Aorta (tissue), 5 donors: ENCODE measurements at places on chromosomes 12 and 14.

- DNase-seq = no peak
Measured at GRCh38 chr14:61434311-61434710, 112.9 kb downstream of the PRKCH start.

DNA sequence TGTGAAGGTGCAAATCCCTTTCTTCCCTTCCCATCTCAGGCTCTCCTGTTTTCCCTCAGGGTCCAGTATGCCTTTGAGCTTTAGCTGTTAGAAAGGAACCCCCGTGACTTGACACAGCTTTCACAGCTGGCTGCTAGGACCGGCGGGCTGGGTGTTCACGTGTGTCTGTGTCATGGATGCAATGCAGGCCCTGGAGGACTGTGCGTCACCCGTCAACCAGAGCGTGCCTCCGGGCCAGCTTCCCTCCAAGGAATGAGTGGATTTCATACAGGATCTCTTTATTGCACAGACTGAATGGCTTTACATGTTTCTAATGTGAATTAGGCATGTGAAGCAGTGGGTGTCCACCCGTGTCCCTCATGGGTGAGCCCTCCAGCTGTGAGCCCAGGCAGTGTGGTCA lies 77.4 kb downstream of the AACS start:
- DNase-seq = no peak

DNA sequence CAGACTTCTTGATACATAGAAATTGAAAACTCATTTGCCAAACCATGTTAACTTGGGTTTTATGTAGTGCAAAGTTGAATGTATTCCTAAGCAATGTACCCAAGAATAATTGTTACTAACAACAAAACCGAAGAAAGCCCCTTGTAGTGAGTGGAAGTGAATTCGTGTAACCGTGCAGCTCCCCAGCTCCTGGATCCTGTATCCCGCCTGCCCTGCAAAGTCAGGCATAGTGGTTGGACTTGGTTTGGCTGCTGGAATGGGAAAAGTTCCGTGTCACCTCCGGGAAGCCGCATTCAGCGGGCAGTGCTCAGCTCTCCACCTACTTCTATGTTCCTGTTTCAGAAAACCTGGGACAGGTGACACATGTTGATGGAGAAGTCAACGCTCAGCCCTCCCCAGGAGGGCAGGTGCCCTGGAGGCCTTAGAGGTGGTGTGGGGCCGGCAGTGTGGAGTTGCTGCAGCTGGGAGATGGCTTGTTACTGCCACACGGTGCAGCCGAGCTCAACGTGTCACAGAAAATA lies 29.2 kb upstream of the C14orf180 start:
- DNase-seq = no peak

DNA sequence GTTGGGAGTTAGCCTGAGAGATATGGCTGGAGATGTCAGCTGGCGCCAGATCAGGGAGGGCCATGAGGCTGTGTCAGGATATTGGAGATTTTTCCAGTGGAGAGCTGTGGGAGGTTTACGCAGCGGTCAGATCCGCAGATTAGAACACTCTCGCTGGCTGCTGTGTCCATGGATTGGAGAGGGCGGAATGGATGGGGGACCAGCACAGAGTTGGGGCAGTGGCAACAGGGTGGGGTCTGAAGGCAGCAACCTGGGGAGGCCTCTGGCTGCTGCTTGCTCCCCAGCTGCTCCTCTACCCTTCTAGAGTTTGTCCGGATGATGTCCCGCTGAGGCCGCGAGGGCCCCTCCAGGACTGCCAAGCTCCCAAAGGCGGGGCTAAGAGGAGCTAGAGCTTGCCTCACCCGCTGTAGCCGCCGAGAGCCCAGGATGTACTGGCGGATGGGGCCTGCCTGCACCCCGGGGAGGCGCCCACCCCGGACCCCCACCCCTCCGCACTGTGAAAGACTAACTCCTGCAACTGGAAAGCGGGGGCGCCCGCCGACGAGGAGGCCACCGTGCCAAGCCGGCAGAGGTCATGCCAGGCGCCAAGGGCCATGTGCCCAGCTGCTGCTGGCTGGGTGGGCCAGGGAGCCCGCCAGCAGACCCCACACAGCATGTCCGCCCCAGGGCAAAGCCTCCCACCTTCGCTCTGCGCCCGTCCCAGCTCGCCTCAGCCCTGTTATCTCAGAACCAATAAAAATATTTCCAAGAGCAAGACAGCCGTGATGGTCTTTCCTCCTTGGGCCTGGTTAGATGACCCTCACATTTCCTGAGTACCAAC lies 20.2 kb upstream of the MLEC start:
- no peak for DNase-seq

DNA sequence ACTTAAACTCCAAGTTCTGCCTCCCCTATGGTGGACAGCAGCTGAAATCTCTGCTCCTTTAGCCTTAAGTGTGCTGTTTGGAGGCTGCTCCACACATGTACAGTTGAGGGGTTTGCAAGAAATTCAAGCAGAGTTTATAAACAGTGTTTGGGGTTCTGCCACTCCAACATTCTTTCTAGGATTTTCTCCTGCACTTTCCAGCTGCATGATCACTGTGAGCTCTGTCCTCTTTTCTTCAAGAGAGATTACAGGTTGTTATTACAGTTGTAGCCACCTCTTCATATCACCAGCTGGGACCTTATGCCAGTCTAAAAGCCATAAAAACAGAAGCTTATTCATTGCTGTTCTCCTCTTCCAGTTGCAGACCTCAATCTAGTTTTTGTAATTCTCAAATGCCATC lies 8.4 kb downstream of the ZBTB25 start:
- DNase-seq = no peak

- DNase-seq = no peak
Measured at GRCh38 chr14:69004731-69005431, 25.8 kb upstream of the ACTN1 start.

GRCh38 chr12:17132336-17132735 lies 526.4 kb upstream of the LMO3 start:
- no peak for DNase-seq

DNA sequence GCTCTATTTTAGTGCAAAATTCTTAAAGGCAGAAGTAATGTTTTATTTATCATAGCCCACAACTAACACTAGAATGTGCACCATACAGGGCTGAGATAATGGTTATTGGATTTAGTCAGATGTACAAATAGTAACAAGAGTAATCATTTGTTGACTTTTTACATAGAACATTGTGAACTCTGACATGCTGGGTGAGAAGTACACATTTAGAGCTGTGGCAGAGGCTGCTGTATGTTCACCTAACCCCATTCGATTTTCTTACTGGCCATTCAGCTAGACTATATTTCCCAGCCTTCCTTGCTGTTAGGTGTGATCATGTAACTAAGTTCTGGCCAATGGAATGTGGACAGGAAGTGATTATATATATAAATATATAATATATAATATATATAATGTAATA lies 89.1 kb downstream of the DRAM1 start:
- DNase-seq = no peak

DNA sequence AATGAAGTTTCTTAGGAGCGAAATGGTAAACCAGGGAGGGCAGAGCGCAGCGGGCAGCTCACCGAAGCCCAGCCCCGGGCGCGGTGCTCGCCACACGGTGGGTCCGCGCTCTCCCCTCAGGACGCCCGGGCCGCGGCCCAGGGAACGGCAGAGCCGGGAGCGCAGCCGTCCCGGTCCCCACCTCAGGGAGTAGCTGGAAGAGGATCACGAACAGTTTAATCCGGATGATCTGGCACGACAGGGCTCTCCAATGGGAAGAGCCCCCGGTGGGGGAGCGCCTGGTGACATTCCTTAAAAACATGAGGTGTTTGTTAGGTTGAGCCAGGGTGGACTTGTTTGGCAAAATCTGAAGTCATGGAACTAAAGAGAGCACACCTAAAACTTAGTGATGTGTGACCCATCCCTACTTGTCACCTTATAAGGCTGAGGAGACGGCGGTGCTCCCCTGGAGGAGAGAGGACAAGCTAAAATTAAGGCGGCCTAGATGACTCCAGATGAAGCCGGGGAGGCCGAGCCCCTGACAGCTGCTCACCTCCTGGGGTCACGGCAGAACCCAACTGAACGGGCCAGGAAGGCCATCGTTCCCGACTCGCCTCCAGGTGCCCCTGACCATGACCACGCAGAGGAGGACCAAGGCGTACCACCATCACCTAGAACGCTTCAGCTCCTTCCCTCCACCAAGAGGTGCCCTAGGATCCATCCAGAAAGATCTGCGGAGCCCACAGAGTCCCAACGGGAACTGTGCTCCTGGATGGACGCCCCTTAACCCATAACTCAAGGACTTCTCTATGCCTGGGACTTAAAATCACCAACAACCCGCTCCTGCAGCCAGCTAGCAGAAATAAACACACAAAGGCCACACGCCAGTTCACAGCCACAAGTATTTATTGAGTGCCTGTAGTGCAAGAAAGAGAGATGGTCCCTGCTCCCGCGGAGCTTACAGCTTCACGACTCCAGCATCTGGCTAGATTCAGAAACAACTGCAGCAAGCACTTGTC lies 866 bp upstream of the PITPNM2 start:
- no peak for DNase-seq

DNA sequence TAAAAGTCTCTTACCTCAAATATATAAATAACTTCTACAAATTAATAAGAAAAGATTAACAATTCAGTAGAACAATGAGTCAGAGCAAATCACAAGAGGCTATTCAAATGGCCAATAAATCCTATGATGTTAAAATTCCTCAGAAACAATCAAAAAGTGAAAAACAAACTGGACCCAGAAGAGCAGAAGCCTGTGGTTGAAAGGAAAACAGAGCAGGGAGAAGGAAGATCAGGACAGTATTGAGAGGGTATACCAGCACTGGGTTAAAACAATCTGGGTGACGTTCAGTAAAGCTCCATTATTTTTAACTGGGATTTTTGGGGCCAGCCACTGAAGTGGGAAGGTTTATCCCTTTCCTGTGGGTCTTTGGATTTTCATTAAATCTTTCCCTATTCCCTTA lies 39.7 kb upstream of the PCED1B start:
- no peak for DNase-seq

DNA sequence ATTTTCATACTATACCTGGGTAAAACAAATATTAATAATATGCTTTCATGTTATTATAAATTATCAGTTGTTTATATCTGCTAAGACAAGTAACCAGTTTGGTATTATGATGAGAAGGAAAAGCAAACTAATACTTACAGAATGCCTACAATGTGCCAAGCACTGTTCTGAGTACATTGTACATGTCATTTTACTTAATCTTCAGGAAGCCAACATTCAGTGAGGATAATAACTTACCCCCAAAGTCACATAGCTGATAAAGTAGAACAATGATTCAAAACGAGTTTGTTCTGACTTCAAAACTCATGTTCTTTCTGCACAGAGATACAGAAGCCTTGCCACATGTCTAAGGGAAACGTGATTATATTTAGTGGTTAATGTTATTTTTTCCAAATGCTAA lies 89.0 kb upstream of the DIO2 start:
- no peak for DNase-seq

- DNase-seq = no peak
Measured at GRCh38 chr14:20441461-20441860, 5.5 kb upstream of the KLHL33 start.

GRCh38 chr12:51941011-51941581 lies 10.4 kb upstream of the ACVR1B start:
- no peak for DNase-seq

DNA sequence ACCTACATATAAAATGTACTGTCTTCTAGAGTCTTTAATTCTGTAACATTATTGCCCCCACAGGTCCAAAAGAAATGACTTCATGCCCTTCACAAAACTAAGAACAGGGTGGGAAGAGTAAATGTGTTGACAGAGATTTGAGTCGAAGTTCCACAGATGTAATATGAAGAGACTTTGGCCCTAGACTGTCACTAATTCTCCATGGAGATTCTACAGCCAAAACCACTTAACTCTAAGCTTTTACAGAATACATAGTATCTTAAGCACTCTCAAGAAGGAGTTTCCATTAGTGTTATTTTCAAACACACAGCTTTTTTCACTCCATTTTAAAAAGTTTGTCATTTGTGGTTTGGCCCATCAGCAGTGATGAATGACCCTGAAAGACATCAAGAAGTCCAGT lies 56.3 kb downstream of the ABCC9 start:
- no peak for DNase-seq

- DNase-seq = no peak
Measured at GRCh38 chr14:34843011-34843554, 32.1 kb downstream of the BAZ1A start.

DNA sequence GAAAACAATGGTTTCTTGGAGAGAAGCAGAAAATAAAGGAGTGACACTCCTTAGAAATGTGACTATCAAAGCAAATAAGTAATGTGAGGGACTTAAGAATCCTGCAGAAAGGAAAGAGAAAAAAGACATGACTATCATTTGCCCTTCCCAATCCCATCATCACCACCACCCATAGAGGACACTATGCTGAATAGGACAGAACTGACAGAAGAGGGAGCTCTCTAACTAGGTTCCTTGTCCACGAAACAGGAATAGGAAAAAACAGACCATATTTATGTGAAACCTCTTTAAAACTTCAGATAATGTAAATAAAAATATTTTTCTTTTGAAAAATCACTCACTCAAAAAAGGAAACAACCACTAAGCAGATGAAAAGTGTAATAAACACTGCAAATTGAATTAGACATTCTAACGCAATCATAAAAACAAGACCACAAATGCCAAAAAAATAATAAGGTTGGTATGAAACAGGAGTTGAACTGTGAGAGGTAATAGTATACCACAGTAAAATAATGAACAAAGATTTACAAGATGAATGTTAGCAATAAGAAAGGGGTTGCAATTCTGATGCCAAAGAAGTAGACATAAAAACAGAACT lies 24.1 kb downstream of the KLRD1 start:
- no peak for DNase-seq

DNA sequence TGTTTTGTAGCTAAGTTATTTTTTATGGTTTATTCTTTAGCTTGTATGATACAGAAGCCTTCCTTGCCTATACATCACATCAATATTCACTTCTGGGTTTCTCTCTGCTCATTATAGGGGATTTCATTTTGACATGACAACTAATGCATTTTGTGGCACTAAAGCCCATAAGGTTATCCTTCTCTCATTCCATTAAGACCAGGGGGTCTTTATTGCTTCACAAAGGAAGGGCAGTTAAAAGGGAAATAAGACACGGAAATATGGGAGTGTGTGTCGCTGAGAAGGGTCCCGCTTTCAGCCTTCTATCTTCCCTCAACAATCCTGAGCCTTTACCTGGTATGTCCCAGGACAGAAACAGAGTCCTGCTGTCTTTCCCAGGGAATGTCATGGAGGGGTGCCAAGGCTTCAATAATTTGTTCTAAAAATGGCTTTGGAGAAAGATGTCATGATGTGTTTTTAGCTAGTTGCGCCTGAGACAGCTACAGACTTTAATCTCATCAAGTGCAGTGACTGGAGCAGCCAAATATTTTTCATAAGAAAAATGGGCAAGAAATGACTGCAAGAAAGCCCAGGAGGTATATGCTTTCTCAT lies 1145.4 kb upstream of the TMEM132C start:
- DNase-seq = no peak

GRCh38 chr14:71885301-71885700 lies 46.9 kb upstream of the RGS6 start:
- DNase-seq = no peak

DNA sequence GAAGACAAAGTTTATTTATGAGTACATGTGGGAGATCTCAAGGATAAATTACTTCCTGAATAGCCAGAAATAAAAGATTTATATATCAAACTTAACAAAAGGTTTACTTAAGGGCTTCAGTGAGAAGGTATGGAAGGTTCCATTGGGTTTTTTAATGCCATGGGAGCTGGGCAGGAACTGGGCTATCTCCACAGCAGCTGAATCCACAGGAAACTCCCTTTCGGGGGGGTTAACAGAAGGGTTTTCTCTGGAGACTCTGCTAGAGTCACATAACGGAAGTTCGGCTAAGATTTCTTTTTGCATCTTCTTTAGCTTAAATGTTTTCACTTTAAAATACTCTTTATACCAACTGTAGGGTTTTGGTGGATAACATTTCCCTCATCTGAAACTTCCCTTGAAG lies 113.5 kb downstream of the UNC79 start:
- DNase-seq = no peak

GRCh38 chr12:130522244-130522834 lies 184.7 kb downstream of the PIWIL1 start:
- no peak for DNase-seq
